ENCODE measurements at places on chromosomes 2 and 18.

- DNase-seq, result no peak
Measured at GRCh38 chr2:223759569-223760430, 77.6 kb downstream of the AP1S3 start.

GRCh38 chr2:98308532-98308931 is 37.7 kb upstream of the CNGA3 start:
- no peak for DNase-seq

DNA sequence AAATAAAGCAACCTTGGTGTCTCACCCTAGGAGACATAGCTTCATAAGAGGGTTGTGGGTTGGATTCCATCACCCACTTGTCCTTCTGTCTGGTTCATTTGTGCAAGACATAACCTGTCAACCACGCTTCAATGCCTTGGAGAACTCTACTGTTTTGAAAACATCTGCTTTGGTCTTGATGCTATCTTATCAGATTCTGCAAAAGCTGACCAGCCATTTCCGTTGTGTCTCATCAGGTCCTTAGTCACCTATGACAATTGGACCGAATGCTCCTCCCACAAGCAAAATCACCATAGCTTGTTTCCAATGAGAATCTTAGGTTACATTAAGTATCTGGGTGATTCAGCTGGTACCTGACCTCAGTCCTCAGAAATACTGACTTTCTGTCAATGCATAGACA is 35.4 kb downstream of the STAT4 start:
- no peak for DNase-seq

DNA sequence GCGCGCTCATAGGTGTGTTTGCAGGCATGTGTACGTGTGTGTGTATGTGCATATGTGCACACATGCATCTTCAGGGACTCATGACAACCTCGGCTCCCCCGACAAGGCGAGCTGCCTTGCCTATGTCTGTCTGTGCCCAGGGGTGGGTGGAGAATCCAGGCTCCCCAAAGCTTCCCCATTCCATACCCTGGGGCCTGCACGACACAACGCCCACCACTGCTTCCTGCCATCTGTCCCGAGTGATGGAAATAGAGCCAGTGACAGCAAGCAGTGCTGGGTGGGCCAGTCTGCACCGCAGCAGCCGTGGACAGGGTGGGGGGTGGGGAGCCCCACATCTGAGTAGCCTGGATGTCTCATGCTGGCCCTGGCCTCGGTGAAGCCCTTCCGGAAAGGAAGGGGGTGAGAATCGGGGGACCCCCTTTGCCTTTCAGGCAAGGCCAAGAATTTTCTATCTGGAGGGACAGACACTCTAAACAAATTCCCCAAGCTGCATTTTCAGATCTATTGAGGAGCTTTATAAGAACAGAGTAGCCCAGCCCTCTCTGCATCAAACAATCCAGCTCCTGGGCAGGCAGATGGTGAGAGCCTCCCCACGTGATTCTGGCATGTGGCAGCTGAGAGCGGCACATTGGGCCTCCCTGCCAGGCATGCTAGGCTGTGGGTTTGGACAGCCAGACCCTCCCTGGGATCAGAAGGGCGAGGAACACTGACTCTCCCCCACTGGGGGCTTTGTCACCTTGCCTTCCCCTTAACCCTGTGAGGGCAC is 4.9 kb downstream of the KCNIP3 start:
- no peak for DNase-seq

GRCh38 chr2:226839951-226840350 is 4.1 kb downstream of the RHBDD1 start:
- DNase-seq, result no peak

- no peak for DNase-seq
Measured at GRCh38 chr2:188280811-188281222, 10.9 kb upstream of the GULP1 start.

- no peak for DNase-seq
Measured at GRCh38 chr2:135899567-135899966, 23.3 kb upstream of the MCM6 start.

GRCh38 chr2:101518578-101519492 is 43.9 kb upstream of the RFX8 start:
- DNase-seq, result no peak

GRCh38 chr2:2183176-2183575 is 147.9 kb downstream of the MYT1L start:
- no peak for DNase-seq

DNA sequence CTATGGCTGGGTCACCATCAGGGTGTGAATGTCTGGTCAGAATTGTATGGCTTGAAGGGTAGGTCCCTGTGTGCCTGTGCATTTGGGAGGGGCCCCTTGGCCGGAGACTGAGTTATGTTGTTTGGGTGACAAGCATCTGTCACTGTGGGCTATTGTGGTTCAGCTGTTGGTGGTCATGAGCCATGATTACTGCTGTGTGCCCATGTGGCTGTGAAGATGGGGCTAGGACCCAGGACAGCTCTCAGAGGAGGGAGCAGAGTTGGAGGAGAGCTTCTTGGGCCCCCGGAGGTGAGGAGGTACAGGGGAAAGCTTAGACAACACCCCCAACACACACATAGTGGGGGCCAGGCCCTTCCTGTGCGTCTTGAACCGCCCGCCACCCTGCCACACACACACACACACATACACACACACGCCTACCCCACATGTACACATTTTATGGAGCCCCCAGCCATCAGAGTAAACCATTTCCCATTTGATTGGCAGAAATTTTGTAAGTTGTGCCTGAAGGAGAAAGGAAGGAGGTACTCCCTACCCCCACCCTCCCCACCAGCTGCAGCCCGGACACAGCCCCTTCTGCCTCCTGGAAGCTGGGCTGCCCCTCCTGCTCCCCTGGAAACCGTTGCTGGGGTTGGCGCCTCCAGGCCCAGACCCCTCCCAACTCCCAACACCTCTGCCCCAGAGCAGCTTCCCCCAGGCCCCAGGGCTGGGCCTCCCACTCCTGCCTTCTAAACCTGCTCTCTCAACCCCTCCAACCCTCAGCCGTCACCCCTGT is 2.0 kb downstream of the GAREM2 start:
- DNase-seq, result no peak

- peak; percentile 56 for DNase-seq
Measured at GRCh38 chr18:32271672-32272208, 81.9 kb downstream of the MEP1B start.

DNA sequence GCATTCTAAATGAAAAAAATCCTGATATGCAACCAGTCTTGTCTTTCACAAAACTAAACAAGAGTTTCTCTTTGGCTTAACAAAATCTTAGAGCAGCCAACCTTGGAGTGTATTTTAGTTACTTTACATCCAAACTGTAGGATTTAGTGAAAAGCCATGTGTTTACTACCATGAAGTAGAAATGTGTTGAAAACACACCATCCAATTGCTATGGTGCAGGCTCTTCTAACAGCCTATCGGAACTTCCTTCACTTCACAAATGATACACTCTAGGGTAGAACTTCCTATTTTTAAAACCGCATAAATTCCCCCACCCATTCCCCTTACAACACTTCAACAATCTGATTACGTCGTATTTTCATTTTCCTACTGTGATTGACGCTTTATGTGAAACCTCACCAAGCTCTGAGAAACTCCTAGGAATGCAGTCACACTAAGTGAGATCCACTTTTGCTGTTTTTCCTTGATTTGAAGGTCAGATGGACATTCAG is 74.4 kb upstream of the MAP4K4 start:
- DNase-seq, result peak; percentile 92

DNA sequence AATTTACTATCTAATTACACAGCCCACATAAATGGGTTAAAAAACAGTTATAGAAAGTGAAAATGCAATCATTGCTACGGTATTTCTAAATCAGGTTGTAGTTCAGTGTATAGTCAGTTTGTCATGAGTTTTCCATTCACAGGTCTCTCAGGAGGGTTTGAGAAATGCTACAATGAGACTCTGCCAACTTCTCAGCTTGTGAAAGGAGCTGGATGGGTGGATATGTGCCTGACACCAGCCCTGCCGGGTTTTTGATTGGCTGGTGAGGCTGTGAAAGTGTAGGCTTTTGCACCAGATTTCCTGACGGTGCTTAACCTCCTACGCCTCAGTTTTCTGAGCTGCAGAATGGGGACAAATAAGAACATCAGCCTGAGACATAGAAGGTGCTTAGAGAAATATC is 102.6 kb upstream of the SMIM21 start:
- no peak for DNase-seq

- DNase-seq, result no peak
Measured at GRCh38 chr2:28668106-28668814, 83.4 kb upstream of the PPP1CB start.

- DNase-seq, result no peak
Measured at GRCh38 chr18:32360682-32361345, 109.9 kb downstream of the GAREM1 start.

DNA sequence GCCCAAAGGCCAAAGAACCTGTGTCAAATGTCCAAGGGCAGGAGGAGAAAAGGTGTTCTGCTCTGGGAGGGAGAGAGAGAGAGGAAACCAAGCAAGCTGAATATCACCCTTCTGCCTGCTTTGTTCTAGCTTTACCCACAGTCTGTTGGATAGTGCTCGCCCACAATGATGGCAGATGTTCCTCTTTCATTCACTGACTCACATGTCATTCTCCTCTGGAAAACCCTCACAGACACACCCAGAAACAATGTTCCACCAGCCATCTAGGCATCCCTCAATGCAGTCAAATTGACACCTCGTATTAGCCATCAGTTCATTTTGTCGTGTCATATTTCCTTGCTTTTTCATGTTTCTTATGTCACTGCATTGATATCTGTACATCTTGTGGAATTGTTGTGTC is 150.3 kb downstream of the UBR3 start:
- DNase-seq, result no peak

- no peak for DNase-seq
Measured at GRCh38 chr2:185835974-185836373, 97.4 kb downstream of the FSIP2 start.

DNA sequence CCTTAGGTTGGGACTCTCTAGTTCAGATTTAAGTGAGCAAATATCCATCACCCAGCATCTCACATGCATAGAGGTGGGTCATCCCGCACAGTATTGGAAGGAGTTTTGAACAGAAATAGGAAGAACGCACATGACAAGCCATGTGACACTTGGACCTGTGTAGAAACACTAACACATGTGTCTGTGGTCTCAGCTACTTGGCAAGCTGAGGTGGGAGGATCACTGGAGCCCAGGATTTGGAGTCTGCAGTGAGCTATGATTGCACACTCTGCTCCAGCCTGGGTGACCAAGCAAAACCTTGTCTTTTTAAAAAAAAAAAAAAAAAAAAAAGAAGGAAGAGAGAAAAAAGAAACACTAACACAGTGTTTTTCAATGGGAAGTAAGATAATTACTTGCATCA is 5.4 kb upstream of the MTCL1 start:
- no peak for DNase-seq

GRCh38 chr2:128772671-128773070 is 454.0 kb upstream of the HS6ST1 start:
- DNase-seq, result no peak
